ENCODE measurements at places on chromosomes 12 and 14.
A peak's percentile ranks its signal among the peaks of the same experiment; 100 is the strongest.

GRCh38 chr12:121570467-121571283 lies 10.1 kb downstream of the KDM2B start:
- DNase-seq = no peak

- no peak for DNase-seq
Measured at GRCh38 chr12:26782372-26783130, 50.4 kb downstream of the ITPR2 start.

- DNase-seq = no peak
Measured at GRCh38 chr12:51401020-51401419, 9.8 kb upstream of the GALNT6 start.

GRCh38 chr14:105261781-105262180 lies 13.4 kb downstream of the BTBD6 start:
- DNase-seq = no peak

- DNase-seq = no peak
Measured at GRCh38 chr12:92191061-92191460, 45.4 kb upstream of the BTG1 start.

GRCh38 chr14:33348510-33348909 lies 409.8 kb downstream of the NPAS3 start:
- no peak for DNase-seq

DNA sequence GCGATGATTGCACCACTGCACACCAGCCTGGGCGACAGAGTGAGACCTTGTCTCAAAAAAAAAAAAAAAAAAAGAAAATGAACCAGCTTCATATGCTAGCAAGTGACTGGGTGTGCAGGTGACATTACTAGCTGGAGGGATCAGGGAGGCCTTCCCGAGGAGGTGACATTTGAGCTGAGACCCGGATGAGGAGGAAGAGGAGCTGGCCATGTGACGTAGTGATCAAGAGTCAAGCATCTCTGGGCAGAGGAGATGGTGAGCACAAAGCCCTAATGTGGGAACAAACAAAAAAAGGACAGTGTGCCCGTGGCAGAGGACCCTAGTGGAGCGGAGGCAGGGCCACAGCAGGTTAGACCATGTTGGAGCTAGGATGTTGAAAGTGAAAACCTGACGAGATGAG lies 3.5 kb upstream of the PTPN6 start:
- DNase-seq = no peak

DNA sequence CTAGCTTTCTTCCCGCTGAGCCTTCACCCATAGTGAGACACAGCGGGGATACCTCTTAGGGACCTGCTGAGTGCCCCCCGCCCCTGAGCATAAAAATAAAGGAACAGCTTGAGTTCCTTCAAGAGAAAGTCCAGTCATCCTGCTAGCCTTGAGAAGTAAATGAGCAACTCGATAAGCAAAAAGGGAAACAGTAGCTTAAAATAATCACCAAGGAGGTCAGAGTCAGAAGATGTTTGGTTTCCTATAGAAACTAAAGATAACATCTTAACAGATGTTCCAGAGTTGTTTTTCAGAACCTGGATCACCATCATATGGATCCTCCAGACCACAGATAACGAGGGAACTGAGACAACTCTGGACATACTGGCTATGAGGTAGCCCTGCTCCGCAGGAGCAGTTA lies 94.0 kb downstream of the BCAT1 start:
- DNase-seq = no peak

GRCh38 chr12:76402259-76402658 lies 54.0 kb upstream of the BBS10 start:
- DNase-seq = no peak

GRCh38 chr14:47261350-47261749 lies 414.1 kb downstream of the MDGA2 start:
- DNase-seq = no peak

DNA sequence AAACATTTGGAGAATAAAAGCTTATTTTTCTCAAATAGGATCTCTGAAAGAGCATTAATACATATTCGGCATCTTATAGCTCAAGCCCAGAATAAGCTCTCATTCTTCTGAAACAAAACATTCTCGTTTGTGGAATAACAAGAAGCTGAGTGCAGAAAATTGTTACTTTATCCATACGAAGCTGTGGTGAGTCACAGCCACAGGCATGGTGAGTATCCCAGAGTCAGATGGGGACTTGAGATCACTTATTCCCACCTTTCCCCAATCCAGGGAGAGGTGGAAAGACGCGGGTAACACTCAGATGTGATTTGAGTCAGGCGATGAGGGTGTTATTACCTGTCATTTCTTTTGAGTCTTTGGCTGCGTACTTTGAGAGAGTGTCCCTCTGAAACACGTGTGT lies 214.6 kb upstream of the TMEM132C start:
- no peak for DNase-seq

DNA sequence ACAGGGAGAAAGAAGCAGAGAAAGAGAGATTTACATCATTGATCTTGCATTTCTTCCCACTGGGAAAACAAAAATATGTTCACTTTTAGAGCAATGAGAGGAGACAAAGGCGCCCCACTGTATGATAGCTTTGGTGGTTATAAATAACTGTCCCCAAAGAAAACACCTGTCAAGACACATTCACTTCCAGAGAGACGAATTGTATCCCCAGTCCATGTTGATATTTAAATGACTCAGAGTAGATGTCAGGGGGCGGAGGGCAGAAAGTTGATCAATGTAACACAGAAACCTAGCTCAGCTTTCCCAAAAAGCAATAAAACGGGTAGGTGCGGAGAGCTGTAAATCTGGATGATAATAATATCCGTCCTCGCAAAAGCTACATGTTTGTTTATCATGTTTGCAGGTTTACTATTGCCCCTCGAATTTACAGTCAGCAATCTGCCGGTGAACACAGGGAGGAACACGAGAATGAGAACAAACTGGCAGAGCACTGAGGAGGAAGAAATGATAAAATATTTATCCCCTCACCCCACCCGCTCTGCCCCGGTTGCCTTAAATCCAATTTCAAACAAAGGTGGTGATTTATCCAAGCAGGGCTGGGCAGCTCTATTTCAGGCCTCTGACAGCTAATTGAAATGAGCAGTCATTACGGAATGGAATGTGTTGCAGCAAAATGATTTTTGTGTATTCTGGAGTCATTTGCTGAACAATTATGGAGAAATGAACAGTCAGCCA lies 84.4 kb downstream of the CMKLR1 start:
- DNase-seq = peak; percentile 81

DNA sequence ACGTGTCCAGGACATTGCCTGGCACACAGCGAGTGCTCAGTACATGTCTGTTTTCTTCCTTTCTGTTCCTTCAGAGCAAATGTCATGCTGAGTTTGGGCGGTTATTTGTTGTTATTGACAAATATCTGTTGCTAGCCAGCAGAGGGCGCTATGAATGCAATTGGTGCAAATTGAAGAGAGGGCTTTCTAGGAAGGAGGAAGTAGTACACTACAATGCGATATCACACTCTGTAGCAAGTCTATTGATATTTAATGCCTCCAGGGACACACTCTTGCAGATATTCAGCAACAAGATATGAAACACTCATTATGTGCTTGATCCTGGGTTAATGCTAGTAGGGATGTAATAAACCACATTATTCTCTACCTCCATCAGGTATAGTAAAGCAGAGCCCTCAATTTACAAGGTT lies 267.3 kb upstream of the SRRM4 start:
- DNase-seq = no peak

DNA sequence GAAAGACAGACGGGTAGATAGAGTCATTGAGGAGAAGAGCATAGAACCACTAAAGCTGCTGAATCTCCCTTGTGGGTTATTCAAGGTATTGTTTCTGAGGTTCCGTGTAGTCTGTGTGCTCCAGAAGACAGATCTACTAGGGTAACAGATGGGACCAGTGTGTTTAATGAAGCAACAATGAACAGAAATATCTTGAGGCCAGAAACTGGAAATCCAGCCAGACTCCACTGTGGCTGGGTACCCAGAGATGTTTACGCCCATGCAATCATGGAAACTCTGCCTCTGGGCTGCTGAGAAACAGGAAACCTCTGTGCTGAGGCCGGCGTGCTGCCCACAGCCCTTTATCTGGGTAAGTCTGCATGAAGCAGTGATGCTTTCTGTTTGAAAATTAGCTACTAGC lies 8.3 kb downstream of the PROX2 start:
- no peak for DNase-seq

- DNase-seq = peak; percentile 35
Measured at GRCh38 chr12:66279123-66279712, 23.1 kb upstream of the HELB start.

GRCh38 chr12:124771462-124772288 lies 92.0 kb downstream of the SCARB1 start:
- DNase-seq = peak; percentile 68

- DNase-seq = no peak
Measured at GRCh38 chr14:77580964-77581505, 35.4 kb downstream of the SPTLC2 start.

DNA sequence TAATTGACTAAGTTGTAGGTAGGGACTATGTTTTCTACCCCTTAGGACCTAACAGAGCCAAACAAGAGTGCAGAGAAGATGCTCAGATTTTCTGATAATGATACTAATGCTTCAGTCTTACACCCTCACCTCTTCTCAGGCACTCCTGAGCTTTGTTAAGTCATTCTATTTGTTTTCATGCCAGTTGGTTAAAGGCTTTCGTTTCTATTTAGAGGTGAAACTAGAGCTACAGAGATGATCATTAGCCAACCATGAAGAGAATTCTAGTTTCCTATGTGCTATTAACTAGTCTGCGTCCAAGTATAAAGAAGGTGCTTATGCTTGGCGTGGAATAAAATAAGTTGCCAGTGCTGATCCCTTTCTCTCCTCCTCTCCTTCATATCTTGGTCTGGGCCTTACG lies 34.6 kb upstream of the PYGL start:
- no peak for DNase-seq

- peak; percentile 57 for DNase-seq
Measured at GRCh38 chr14:72948481-72949138, 22.3 kb downstream of the DCAF4 start.

- DNase-seq = no peak
Measured at GRCh38 chr12:47216150-47216677, 136.5 kb upstream of the AMIGO2 start.

DNA sequence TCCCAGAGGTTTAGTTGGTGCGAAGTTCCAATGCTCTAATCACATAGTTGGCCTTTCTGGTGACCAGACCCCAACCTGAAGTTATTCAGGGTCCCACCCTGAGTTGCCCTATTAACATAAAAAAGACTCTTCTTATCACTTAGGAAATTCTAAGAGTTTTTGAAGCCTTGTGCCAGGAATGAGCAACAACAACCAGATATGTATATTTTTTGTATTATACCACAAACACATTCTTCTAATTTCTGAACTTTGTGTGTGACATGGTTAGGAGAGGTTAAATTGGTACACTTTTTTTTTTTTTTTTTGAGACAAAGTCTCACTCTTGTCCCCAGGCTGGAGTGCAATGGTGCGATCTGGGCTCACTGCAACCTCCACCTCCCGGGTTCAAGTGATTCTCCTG lies 320.4 kb upstream of the PDE3A start:
- no peak for DNase-seq

GRCh38 chr12:2384533-2385351 lies 332.0 kb downstream of the CACNA1C start:
- DNase-seq = no peak

DNA sequence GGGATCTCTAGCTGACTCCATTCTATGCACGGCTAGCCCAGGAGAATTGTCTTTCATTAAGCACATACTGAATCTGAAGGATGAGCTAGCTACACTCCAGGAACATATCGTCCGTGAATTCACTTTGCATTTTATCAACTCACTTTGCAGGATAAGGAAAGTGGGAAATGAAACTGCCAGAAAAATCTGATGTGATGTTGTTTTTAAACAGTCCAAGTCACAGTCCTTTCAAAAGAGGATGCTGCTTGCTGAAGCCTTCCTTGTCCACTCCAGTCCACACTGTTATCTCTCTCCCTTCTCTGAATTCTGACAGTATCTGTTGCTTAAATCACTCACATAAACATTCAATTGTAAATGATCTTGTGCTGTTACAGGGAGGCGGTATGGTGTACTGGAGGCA lies 12.7 kb upstream of the TMCC3 start:
- no peak for DNase-seq

GRCh38 chr12:19901841-19902240 lies 462.5 kb downstream of the AEBP2 start:
- no peak for DNase-seq

- DNase-seq = no peak
Measured at GRCh38 chr12:81668475-81668874, 90.7 kb downstream of the PPFIA2 start.

DNA sequence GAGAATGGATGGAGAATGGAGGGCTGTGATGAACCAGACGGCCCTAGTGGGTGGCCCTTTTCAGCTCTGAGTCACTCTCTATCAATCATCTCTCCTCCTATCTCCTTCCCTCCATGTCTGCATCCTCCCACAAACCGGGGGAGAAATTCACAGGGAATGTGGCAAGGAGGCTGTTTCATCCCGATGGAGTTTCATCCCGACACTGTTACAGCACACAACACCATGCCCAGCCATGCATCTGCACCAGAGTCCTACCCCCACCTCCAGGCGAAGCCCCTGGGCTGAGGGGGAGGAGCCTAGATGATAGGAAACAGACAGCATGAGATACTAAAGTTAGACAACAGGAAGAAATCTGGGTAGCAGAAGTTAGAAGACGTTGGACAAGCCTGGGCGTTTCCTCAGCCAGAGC lies 20.8 kb downstream of the SLC8B1 start:
- no peak for DNase-seq

DNA sequence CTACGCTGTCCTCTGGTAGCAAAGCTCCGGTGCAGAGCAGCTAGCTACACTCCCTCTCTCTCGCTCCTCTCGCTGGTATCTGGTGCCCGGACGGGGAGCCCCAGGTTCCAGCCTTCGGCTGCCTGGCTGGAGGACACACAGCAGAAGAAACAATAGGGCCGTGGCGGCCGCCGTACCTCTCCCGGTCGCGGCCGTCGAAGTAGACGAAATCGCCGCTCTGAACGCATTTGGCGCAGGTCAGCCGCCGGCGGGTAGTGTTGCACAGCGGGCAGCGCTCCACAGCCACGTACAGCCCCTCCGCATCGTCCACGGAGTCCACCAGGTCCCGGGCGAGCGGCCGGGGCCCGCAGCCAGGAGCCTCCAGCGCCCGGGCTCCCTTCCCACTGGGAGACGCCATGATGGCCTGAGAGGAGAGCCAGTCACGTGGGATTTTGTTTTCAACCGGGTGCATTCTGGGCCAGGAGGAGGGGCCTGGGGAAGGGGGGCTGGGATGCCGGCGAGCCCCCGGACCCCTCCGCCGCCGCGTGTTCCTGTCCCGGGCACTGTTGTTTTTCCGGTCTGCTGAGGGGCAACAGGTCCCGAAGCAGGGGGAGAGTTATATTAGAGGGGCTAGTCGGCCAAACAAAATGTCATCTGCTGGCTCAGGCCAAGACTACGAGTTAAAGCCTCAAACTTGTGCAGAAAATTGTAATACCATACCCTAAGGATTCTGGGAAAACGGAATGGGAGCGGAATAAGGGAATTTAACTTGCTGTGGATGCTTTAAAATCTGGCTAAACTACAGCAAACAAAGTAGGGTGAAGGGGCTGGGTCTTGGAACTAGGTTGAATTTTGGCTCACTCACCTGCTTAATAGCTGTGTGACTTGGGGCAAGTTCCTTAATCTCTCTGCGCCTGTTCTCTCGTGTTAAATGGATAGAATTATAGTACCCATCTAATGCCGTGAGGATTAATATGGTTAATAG lies at the start of gene ATG14:
Gene ATG14 (minus strand): TSS at position 405 of the 964 bp plus-strand sequence. CDS start 8 bp downstream, at position 397.
- DNase-seq = peak; percentile 88
